ENCODE measurements at places on chromosomes 4 and X.

- no peak for DNase-seq
Observed at GRCh38 chrX:146863566-146863965, 49.0 kb upstream of the CXorf51A start.

- no peak for DNase-seq
Observed at GRCh38 chr4:171279131-171279530, 534.1 kb upstream of the GALNTL6 start.

GRCh38 chr4:174107746-174108354 is 175.6 kb downstream of the FBXO8 start:
- no peak for DNase-seq

GRCh38 chr4:61442936-61443335 is 242.8 kb downstream of the ADGRL3 start:
- DNase-seq: no peak

DNA sequence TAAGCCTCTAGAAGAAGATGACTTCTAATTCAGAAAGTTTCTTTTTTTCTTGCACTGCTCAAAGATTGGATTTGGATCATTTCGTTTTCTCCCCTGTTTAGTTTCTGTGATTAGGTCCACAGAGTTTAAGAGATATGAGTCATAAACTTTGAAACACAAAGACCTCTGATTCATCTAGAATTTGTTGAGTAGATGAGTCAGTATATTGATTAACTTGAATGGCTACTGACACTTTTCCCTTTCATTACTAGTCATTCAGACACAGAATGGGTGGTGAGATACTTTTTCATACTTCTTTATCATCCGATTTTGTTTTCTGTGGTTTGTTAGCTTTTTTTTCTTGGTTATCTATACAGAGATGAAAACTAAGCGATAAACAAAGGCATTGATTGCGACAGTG is 34.1 kb upstream of the AFF2 start:
- peak; percentile 54 for DNase-seq

DNA sequence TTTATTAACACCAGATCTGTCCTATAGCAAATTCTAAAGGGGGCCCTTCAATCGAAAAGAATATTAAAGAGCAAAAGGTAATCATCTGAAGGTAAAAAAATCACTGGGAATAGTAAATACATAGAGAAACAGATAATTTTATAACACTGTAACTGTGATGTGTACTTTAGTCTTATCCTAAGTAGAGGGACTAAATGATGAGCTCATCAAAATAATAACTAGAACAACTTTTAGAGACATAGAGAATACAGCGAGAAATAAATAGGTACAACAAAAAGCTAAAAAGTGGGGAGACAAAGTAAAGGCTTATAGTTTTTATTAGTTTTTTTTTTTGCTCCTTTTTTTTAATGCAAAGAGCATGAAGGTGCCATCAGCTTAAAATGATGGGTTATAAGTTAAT is 17.3 kb upstream of the CT83 start:
- DNase-seq: no peak

DNA sequence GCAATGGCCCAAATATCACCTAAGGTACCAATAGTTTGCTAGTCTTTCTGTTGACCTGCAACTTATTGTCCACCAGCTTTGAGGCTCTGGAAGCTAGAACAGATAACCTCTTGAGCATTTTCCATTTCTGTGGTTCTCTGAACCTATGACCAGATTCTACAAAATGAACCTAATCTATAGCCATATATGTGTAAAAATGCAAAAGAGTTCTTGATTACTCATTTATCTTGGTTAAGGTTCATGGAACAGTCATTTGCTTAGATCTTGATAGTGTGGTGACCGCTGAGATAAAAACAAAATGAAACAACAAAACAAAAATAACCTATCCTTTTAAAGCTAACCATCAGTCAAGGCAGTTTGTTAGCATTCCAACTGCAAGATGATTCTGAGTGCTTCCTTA is 9.3 kb upstream of the GATB start:
- no peak for DNase-seq

DNA sequence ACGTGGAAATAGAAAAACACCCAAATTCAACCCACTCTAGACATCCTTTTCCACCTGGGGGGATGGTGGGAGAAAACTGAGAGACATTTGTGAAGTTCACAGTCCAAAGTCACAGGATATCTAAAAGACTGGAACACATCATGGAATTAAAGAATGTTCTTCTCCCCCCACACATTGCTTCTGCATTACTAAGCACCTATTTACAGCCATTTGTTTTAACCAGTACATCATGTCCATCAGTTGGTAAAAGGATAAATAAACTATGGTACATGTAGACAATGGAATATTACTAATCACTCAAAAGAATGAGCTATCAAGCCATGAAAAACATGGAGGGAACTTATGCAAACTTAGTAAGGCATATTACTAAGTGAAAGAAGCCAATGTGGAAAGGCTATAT is 185.5 kb upstream of the ANXA10 start:
- no peak for DNase-seq

GRCh38 chr4:150402871-150403272 is 179.1 kb upstream of the MAB21L2 start:
- DNase-seq: no peak

DNA sequence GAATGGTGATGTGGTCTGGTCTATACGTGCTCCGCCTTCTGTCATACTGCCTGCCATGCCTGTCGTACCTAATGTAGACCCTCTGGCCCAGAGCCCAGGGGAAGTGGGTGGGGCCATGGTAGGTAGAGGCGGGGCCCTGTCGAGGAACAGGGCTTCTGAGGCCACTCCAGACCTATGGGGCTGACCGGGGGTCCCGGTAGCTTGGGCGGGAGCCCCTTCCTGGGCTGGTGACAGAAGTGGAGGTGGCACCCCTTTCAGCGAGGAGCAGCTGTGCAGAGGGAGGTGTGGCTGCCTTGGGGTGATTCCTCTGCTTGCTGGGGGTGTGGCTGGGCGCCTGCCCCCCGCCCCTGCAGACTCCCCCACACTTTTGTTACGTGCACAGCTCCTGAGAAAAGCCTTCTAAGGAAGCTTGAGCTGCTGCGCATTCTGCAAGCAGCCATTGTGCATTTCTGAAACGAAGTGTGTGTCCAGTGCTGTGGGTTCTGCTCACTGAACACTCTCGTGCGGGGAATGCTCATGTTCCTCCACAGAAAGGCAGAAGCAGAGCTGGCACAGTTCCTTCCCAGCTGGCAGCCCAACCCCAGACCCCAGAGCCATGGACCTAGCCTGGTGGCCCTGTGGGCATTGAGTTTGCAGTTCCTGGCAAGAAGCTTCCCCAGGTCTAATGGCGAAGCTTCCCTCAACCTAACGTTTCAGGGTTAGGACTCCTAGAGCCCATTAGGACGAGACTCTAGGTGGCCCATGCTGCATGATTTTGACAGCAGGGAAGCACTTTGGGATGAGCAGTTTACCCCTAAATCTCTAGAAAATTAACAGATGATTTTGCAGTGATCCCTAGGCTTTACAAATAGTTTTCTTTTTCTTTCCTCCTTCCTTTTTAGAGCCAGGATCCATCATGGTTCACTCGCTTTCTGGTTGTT is 72.7 kb upstream of the HGFAC start:
- DNase-seq: no peak

DNA sequence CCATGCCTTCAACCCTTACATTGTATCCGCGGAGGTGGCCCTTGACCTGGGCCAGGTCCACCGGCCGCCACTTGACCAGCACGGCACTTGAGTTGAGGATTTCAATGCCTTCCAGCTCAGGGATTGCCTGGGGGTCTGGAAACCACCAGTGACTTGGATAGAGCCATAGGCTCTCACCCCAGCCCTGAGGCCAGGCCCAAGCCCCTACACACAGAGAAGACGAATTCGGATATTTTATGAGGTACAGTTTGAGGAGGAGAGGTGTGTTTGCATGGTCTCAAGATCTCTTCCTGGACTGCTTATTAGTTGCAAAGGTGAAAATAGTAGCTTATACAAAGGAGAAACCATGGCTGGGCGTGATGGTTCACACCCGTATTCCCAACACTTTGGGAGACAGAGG is 20.3 kb downstream of the L1CAM start:
- DNase-seq: no peak

GRCh38 chrX:136528645-136529315 is 3.2 kb upstream of the VGLL1 start:
- no peak for DNase-seq

DNA sequence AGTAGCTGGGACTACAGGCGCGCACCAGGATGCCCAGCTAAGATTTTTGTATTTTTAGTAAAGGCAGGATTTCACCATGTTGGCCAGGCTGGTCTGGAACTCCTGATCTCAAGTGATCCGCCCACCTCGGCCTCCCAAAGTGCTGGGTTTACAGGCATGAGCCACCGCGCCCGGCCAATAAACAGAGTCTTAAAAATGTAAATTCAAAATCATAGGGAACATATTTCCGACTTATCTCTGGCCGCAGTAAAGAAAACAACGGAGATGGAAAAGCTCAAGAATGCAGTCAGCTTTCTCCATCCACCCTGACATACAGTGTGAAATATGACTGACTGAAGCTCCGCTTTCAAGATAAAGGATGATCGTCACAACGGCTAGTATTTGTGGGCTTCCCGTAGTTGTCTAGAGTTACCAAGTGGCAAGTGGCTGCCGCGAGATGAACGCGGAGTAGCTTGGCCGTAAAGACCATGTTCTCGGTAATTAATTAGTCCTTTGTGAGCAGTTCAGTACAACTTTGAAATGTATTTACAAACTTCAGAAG is 495.1 kb upstream of the FAT1 start:
- no peak for DNase-seq

- no peak for DNase-seq
Observed at GRCh38 chrX:151912221-151912620, 468 bp upstream of the MAGEA4 start.

- no peak for DNase-seq
Observed at GRCh38 chr4:129350834-129351721, 255.1 kb downstream of the C4orf33 start.

GRCh38 chrX:123673813-123674212 is 59.0 kb downstream of the THOC2 start:
- no peak for DNase-seq

- no peak for DNase-seq
Observed at GRCh38 chr4:120481756-120482155, 415.1 kb upstream of the MAD2L1 start.

GRCh38 chr4:113695328-113696169 is 66.0 kb downstream of the CAMK2D start:
- DNase-seq: no peak

- DNase-seq: peak; percentile 15
Observed at GRCh38 chr4:78776729-78777575, 802 bp downstream of the BMP2K start.

GRCh38 chr4:63085091-63085490 is 1324.2 kb downstream of the TECRL start:
- no peak for DNase-seq

DNA sequence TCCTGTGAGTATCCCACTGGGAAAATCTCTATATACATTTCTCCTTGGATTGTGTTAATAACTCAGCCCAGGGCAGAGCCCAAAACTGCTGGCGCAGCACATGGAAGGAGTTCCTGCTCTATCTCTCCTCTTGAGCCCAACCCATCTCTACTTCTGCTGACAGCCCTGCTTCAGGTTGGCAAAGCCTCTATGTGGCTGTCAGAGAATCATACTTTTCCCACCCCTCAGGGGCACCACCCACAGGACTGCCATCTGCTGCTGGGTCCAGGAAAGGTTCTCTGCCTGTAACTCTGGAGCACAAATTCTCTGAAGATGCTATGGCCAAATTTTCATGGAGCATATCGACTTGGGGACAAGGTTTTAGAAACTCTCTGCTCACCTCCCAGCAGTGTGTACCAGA is 278.5 kb upstream of the EMCN start:
- DNase-seq: no peak
